ENCODE measurements at places on chromosomes 16 and 17.

GRCh38 chr17:72071330-72071729 is 49.5 kb upstream of the SOX9 start:
- no peak for DNase-seq

GRCh38 chr16:17382514-17382913 is 88.2 kb downstream of the XYLT1 start:
- DNase-seq, result no peak

DNA sequence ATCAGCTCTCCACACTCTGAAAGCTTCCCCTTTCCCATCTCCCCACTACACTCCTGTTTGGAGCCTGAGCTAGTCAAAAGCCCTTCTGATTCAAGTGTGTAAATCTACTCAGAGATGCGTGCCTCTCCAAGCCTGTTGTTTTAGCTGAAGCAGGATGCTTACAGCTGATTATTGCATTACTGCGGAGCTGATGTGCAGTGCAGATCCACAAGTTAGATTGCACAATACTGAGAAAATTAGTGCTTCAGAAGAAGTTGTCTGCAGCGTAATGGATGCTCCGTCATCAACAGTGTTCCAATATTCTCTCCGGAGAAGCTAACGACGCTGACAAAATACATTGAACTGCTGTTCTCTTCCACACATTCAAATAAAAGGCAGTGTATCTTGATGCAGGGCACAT is 44.8 kb upstream of the NLRP1 start:
- DNase-seq, result no peak

DNA sequence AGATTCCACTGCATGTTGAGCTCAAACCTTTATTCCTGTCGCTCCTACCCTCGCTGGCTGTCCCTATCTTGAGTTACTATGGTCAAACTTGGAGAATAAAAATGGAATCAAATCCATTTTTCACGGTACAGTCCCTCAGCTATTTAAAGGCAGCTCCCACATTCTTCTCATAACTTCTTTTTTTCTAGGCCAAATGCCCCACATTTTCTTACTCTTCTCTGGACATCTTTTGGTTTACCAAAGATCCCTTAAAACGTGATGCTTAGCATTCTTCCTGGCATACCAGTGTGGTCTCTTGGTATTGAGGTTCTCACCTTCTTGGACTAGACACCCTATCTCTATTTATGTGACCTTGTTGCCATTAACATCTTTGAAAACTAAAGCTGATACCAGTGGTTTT is 48.3 kb upstream of the MAF start:
- DNase-seq, result no peak

DNA sequence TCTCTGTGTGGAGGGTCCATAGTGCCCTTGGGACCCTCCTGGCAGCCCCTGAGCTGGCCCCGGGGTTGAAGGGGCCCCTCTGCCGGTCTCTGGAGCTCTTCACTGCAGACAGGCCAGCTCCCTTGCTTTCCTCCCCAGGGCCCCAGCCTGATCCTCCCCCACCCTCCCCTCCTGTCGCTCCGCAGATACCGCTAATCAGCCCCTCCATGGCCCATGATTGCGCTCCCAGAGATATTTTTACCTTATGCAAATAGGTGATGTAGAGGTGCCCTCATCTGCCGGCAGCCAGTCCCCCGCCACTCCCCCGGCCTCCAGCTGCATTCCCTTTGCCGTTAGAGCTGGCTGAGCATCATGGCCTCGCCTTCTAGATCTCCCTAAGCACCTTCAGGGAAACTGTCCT is 9.2 kb downstream of the MMP15 start:
- no peak for DNase-seq

GRCh38 chr17:35766489-35766877 is 5.8 kb downstream of the C17orf50 start:
- DNase-seq, result no peak

GRCh38 chr17:43548689-43549379 is 2.7 kb upstream of the ETV4 start:
- no peak for DNase-seq

DNA sequence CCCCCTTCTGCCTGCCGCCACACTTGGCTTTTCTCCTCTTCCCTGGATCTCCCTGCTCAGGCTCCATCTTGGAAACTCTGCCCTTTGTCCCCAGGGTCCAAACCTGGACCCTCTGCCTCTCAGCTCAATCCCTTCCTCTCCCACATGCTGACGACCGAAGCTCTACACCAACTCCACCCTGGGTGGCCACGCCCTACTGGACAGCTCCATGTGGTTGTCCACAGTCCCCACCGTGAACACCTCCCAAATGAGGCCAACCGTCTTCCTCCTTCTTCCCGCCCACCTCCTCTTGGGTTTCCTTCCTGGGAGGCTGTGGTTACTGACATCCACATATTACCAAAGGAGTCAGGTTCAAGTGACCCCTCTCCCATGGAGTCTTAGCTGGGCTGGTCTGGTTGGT is 22.6 kb upstream of the MLKL start:
- no peak for DNase-seq

GRCh38 chr17:32805029-32805976 is 71.6 kb downstream of the MYO1D start:
- no peak for DNase-seq

GRCh38 chr17:78351449-78352006 is 8.3 kb downstream of the SOCS3 start:
- peak; percentile 95 for DNase-seq

DNA sequence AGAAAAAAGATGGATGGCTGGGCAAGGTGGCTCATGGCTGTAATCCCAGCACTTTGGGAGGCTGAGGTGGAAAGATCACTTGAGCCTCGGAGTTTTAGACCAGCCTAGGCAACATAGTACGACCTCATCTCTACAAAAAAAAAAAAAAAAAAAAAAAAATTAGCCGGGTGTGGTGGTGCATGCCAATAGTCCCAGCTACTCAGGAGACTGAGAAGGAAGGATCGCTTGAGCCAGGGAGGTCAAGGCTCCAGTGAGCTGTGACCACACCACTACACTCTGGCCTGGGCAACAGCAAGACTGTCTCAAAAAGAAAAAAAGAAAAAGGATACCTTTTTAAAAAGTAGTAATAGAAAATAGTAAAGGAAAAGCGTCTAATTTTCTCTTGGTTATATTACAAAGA is 20.7 kb downstream of the ZNF652 start:
- DNase-seq, result no peak

- no peak for DNase-seq
These were observed 2.8 kb downstream of the TAF1C start for GRCh38 chr16:84183911-84184591.

DNA sequence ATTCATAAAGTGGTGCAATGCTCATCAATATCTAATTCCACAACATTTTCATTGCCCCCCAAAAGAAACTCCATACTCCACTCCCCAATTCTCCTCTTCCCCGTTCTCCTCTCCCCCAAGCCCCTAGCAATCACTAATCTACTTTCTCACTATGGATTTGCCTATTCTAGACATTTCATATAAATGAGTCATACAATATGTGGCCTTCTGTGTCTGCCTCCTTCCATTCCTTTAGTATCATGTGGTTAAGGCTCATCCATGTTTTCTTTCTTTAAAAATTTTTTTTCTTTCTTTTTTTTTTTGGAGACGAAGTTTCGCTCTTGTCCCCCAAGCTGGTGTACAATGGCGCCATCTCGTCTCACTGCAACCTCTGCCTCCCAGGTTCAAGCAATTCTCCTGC is 56.3 kb upstream of the HAS3 start:
- peak; percentile 46 for DNase-seq

GRCh38 chr16:71353736-71354135 is 4.8 kb upstream of the CALB2 start:
- no peak for DNase-seq

GRCh38 chr16:85337910-85338637 is 225.8 kb upstream of the CIBAR2 start:
- no peak for DNase-seq

DNA sequence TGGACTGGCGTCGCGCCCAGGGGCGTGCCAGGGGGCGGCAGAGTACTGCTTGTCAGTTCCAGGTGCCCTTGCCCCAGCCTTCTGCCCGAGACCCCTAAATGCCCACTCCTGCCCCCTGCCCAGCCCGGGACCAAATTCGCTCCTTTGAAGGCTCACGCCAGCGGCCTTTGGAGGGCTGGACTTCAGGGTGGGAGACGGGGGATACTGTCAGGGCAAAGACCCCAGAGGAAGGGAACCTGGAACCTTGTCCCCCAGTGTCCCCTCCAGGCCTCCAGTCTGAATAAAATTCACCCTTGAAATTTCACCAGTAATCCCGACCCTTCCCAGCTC is 737 bp downstream of the OTOP3 start:
- DNase-seq, result no peak

Measured in fibroblast of skin of left biceps (primary cell).